ENCODE measurements at places on chromosomes 6 and 20.
A peak's percentile ranks its signal among the peaks of the same experiment; 100 is the strongest.

DNA sequence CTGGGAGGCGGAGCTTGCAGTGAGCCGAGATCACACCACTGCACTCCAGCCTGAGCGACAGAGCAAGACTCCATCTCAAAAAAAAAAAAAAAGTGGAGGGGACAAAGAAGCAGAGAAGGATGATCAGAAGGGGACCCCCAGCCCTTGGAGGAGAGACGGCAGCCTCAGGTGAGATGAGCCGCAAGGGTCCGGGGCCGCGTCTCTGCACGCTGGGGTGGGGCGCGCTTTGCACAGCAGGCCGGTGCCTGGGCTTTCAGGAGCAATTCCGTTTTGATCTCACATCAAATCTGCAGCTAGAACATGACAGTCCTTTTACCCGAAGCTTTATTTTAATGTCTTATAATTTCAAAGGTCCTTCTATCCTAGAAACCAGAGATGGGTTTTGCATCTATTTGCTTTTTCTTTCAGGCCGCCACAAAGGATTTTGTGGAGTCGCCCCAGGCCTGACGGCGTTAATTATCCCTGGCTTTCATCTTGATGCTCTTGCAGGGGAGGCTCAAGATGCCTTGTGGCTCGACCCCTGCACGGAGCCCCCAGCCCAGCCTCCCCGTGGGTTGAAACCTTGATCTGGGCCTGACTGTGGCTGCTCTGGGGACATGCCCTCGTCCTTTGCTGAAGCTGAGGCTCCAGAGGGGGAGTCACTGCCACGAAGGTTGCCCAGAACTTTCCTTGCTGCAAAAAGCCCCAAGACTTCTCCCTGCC, 17.3 kb downstream of the HRH3 start:
- no peak for DNase-seq

- DNase-seq: peak; percentile 27
Observed at GRCh38 chr6:70369332-70369950, 43.9 kb upstream of the FAM135A start.

- DNase-seq: no peak
Observed at GRCh38 chr20:22568872-22569344, 15.5 kb downstream of the FOXA2 start.

- no peak for DNase-seq
Observed at GRCh38 chr6:35282472-35282871, 15.1 kb upstream of the DEF6 start.

DNA sequence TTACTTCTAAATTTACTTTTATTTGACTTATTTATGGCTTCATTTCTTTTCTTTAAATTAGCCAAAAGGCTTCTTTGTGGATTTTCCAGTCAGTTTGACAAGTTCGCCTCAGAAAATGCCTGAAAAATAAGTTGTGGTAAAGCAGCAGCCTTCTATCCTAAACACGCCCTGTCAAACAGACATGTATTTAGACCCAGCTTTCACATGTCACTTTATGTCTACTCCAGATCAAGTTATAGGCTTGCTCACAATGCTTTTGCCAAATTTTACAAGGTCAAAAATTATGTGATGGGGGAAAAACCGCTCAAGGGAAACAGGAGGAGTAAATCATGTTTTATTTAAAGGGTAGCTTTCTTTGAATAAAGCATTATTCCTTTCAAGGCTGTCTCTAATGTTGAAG, 615.0 kb downstream of the HDGFL1 start:
- DNase-seq: no peak

DNA sequence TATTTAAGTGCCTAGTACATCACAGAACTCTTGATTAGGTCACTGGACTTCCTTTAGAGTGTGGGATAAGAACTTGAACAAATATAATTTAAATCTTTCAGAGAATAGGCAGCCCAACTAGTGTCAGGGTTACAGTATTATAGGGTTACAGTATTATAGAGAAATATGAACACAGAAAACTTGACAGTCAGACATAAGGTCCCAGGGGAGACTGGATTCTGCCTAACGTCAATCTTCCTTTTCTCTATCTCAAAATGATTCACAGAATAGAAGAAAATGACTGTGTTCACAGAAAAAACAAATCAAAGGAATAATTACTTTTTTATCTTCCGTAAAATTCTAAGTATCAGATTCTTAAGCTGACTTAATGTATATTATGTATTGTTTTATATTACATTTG, 623.8 kb downstream of the HTR1B start:
- no peak for DNase-seq

GRCh38 chr6:151181706-151182363, 57.9 kb upstream of the AKAP12 start:
- no peak for DNase-seq

DNA sequence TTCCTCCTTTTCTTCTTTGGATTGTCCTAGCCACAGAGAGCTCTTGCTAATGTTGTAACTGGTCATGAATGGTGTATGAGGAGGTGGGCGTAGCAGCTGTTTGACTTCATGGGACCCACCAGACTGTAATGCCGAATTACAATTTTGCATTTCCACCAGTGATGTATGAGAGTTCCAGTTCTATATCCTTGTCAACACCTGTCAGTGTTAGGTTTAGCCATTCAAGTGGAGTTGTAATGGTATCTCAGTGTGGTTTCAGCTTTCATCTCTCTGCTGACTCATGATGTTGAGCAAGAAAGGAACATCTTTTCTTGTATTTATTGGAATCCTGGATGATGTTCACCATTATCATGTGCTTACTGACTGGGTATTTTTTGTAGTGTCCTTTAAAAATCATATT, 5.1 kb downstream of the IGF2R start:
- no peak for DNase-seq

DNA sequence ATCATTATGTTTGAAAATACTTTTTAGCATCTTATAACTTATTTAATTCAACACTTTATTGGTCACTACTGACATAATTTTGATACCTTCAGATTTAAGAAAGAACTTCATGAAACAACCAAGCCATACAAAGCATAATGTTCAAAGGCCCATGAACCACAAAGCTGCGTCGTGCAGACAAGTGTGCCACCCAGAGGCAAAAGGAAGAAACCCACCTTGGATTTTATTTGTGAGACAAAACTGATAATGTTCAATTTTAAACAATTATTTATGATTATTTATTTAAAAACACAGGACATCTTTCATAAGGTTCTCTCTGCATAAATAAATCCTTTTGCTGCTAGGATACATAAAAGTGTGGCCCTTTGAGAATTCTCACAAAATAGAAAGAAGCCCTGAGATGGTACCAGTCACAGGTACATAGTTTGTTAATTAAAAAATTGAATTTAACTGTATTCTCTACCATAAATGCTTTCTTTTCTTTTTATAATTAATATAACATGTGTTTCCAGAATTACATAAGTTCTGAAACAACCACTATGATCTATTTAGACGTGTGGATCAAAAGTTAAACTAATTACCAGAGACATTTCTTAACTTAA, 143.7 kb downstream of the RALGAPA2 start:
- no peak for DNase-seq

DNA sequence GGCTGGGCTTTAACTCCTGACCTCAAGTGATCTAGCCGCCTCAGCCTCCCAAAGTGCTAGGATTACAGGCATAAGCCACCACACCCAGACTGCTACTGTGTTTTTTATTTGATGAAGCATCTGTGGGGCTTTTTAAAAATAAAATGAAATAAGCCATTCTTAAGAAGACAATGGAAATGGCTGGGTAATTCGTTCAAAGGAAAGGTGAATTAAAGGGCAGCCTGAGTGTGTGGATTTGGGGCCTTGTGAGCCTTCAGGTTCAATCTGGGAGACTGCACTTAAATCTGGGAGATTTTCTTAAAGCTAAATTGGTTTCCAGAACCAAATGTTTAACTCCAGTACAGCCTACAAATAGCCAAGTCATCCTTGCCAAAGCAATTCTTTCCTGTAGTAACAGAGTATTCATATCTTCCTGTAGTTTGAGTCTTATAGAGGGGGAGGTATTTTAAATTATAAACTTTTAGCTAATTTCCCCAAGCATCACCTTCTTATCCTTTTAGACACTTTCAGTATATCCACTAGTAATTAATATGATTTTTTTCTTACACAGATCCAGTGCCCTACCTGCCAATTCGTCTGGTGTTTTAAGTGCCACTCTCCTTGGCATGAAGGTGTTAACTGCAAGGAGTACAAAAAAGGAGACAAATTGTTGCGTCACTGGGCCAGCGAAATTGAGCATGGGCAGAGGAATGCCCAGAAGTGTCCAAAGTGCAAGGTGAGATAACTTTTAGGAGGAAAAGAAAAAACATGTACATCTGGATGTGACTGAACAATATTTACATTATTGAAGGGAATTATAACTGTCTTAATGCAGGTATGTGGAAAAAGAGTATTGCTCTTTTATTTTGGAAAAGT, 95.4 kb downstream of the RNF217 start:
- DNase-seq: no peak

DNA sequence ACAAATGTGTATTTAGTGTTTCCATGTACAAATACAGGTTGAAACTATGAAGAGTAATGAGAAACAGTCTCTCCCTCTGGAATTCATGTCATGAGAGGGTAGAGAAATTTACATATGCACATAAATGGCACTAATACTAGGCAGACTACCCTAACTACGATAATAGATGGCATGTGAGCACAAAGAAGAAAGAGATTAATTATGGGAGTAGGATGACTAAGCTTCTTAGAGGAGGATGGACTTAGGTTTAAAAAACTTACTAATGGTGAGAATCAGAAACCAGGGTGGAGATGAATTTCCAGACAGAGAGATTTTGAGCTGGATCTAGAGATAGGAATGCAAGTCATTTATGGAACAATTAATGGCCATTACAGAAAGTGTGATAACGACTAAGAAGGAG, 225.3 kb upstream of the HTR1E start:
- DNase-seq: no peak

- DNase-seq: no peak
Observed at GRCh38 chr6:11188161-11188915, 44.1 kb downstream of the NEDD9 start.

DNA sequence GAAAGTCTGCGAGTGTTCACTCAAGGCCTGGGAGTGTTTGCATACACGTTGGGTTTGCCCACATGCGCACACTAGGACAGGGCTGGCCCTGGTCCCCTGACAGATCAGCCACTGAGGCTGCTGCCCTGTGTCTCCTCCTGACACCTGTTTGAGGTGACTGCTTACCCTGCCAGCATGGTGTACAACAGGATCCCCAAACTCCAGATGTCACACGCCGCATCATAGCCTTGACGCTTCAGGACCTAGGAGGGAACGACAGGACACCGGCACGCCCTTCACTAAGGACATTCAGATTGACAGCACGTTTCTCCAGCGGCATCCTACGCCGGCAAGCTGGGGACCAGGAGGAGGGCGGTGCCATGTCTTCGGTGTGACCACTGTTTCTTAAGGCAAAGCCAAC, 37.0 kb upstream of the MPC1 start:
- no peak for DNase-seq

GRCh38 chr6:134299236-134299635, 18.7 kb downstream of the SGK1 start:
- DNase-seq: no peak

DNA sequence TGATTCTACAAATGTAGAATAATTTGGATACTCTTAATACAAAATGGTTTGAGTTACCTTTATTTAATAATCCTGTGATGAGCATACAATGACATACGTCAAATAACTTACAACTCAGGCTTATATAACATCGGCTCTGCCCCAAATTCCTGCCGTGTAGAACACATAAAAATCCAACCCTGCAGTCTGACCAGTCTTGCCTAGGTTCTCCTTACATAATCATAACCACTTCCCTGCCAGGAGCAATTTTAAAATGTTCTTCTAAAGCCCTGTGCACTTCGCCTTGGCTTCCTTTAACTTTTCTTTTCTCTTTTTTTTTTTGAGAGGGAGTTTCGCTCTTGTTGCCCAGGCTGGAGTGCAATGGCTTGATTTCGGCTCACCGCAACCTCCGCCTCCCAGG, 16.2 kb upstream of the IER3 start:
- DNase-seq: no peak

GRCh38 chr20:57990396-57990987, 238.0 kb downstream of the ANKRD60 start:
- no peak for DNase-seq

DNA sequence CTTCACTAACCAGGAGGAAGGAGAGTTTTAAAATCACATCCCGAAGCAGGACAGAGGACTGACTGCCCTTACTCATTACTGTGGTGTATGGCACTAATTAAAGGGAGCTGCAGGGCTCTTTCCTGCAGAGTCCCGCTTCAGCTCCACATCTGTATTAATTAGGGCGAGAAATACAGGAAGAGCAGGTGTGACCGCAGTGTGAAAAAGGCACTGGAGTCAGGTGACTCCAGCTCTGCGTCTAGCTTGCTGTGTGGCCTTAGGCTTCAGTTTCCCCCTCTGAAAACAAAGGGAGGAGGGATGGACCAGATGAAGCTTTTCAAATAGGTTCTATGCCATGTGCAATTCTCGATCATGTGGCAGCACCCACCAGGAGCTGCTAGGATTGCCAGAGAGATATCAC, 34.0 kb downstream of the KIAA1755 start:
- DNase-seq: no peak

DNA sequence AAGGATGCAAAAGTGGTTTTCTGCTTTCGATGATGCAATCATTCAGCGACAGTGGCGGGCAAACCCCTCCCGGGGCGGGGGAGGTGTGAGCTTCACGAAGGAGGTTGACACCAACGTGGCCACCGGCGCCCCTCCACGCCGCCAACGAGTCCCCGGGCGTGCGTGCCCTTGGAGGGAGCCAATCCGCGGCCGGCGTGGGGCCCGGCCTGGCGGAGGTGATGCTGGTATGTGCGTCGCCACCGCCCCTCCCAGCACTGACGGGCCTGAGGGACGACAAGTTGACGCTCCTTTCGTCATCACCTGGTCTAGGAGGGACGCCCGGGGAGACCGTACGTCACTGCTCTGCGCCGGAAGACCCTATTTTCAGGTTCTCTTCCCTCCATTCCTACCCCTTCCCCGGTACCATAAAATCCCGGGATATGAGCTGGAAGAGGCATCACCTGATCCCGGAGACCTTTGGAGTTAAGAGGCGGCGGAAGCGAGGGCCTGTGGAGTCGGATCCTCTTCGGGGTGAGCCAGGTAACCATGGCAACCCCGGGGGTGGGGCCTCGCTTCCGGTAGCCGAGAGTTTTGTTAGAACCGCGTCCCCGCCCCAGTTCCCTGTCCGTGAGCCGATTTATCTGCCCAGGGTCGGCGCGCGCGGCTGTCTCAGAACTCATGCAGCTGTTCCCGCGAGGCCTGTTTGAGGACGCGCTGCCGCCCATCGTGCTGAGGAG, at the start of gene DXO:
TSS of gene DXO (minus strand) at position 146 of the 716 bp plus-strand sequence. CDS start 463 bp downstream, outside the sequence.
- peak; percentile 96 for DNase-seq

GRCh38 chr6:30463651-30464618, 25.4 kb upstream of the HLA-E start:
- DNase-seq: peak; percentile 46

DNA sequence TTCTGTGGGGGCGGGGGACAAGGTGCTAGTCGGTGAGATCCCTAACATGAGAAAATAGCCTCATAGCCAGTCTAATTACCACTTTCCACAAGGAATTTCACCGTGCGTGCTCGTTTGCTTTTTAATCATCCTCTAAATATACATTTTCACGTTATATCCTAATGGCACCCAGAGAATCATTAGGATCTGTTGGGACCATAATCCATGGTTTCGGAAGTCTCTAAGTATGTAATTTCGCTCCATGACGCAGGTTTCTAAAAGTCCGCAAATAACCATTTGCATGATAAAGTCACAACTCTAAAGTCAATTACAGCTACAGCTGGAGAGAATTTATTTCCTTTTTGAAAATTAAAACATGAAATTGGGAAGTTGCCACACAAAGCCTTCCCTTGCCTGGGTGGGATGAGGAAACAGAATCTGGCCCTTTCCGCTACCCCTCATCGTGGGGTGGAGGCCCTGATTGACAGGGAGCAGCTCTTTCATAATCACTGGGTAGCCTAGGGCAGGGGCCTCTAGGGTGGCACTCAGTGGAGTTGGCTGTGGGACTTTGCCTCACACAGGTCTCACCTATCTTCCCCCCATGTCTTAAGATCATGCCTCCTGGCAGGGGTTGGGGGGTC, 81.9 kb downstream of the LRFN2 start:
- DNase-seq: no peak

GRCh38 chr6:118350881-118351430, 197.1 kb upstream of the PLN start:
- no peak for DNase-seq
